ENCODE measurements at places on chromosomes 2 and 18.

DNA sequence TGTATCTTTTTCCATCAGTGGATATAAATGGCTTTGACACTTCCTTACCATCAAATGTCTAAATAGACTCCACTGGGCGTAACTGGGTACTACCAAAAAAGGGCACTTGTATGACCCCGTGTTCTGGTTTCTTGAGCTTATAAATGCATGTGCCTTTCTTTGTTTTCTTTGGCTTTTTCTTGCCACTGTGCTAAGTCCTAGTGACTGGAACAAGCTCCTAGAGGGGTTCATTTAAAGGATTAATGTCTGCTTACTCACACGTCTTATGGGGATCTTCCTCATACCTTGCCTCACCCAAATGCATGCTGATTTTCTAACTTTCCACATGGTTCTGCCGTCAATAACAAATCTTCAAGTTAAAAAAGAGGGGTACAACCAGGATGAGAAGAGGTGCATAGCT, 19.8 kb upstream of the ZNF532 start:
- DNase-seq = no peak

DNA sequence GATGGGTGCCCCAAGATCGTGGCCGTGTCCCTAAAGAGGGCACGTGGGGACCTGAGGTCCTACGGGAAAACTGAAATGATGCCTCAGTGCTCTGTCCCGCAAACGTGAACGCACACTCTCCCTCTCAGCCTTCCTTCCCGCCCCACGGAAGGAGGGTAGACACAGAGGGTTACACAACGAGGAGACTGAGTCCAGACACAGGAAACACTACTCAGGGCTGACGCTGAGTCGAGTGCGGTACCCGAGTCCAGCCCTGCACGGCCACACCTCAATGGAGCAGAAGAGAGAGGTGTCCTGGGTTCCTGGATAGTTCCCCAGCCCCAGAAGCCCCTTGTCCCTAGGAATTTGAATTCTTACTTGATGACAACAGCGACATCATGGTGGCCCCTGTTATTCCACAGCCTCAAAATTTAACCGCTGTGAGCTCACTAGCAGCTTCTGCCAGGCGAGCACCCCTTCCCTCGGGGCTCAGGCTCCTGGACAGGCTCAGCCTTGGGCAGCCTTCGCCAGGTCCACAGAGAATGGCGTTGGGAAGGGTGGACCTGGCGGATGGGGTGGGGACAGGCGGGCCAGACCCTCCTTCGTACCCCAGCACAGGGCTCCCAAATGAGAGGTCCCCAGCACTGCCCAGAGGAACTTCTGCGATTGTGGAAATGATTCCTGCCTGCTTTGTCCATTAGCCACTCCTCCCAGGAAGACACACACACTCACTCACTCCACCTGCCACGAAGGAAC, 980 bp upstream of the RNPEPL1 start:
- DNase-seq = no peak

- DNase-seq = no peak
Observed at GRCh38 chr2:167790781-167791450, 456.5 kb downstream of the STK39 start.

GRCh38 chr2:99679518-99679917, 189.7 kb upstream of the REV1 start:
- no peak for DNase-seq

DNA sequence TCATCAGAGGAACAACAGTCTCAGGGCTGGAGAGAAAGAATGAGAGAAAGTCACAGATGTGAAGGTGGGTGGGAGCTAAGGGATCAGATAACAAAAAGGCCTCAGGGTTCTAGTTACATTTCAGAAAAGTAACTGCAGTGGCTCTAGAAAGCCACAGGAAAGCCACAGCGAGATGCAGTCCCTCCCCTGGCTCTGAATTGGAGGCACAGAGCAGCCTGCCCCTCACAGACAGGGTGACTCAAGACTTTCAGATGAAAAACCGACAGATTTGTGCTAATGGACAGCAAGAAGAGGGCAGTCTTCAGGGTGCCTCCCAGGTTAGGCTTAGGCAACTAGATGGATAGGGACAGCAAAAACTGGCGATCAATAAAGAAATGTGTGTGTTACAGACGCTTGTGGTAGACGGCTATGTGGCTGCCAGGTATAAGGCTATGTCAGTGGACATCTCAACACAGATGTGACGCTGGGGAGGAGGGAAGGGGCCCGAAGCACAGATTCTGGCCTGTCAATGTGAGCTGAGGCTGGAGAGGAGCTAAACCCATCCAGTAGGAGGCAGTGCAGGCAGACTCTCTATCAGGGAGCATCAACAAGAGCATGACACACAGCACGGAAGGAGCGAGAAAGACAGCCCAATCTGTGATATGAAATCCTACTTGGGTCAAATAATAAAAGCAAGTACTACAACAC, 26.2 kb downstream of the UNC50 start:
- DNase-seq = no peak

All from MG63 (cell line).